ENCODE measurements at places on chromosomes 16 and 17.

GRCh38 chr17:48604770-48605329, at the start of gene HOXB6:
TSS of gene HOXB6 (minus strand) at chr17:48604986. CDS start at chr17:48598150, 6,836 bp downstream.
- DNase-seq, result no peak

GRCh38 chr17:57004944-57005579, 27.1 kb downstream of the SCPEP1 start:
- no peak for DNase-seq

- no peak for DNase-seq
Measured at GRCh38 chr17:66525338-66525737, 222.9 kb downstream of the PRKCA start.

DNA sequence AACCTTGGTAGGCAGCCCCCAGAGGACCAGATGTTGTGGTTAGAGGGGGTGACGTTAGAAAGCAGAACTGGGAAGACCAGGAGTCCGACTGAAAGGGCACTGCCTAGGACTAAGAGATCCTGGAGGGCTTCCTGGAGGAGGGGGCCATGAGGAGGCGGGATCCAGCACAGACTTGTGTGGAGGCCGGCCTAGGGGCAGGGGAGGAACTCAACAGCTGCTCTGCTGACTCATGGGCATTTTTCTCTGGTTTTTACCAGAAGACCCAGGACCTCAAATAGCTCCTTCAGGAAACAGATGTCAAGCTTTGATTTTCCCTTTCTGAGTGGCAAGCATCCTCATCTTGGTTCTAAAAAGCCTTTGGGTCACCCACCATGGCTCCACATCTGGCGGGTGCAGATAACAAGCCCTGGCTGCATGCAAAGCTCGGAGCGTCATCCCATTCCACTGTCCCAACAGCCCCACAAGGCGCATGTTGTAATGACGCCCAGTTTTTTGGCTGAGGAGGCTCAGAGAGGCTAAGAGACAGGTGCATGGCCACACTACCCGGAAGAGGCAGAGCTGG, 29.0 kb downstream of the IL21R start:
- peak; percentile 30 for DNase-seq

GRCh38 chr16:81530296-81530721, 85.7 kb downstream of the CMIP start:
- DNase-seq, result no peak

DNA sequence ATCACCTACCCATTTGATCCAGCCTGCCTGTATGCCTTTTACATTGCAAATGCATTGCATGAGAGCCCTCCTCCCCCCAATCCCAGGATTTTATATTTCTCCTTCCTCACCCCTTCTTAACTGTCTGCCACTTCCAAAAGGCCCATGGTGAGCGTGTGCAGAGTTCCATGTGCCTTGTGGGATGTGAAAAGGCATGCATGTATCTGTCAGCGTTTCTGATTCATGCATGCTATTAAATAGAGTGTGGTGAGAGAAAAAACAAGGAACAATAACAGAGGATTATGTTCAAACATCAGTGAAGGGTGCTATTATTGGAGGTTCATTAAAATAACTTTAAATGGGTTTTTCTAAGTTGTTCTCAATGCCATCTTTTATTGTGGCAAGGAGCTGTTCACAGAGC, 60.9 kb upstream of the CACNG3 start:
- DNase-seq, result no peak

GRCh38 chr16:66910175-66910940, 8.3 kb downstream of the CDH16 start:
- DNase-seq, result no peak

- DNase-seq, result no peak
Measured at GRCh38 chr16:74305978-74306784, 9.6 kb downstream of the PSMD7 start.

- DNase-seq, result no peak
Measured at GRCh38 chr16:81796583-81797346, 17.7 kb downstream of the PLCG2 start.

DNA sequence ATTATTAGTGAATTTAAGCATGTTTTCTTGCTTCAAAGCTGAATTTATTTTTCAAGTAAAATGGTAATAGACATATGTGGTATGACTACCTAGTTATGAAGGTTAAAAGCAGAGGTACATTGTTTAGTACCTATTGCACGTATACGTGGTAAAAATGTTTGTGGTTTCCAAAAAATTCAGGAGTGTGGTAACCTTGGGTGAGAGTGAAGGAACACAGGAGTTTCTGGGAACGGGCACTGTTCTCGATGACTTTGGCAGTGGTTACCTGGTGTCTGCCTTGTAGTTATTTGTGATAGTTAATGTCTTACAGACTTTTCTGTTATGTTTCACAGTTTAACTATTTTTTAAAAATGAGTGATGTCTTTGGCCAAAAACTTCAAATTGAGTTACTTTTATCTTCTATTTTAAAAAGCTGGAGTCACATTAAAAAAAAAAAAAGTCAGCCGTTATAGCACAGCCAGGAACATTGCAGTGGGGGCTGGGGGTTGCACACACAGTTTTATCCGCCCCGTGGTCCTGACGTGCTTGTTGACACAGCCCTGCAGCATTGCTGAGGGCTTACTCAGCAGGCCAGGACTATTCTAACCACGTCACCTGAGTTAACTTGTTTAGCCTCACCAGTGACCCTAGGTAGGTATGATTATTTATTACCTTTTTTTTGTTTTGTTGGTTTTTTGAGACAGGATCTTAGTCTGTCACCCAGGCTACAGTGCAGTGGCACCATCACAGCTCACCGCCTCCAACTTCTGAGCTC, 10.9 kb downstream of the JPT2 start:
- no peak for DNase-seq

- DNase-seq, result no peak
Measured at GRCh38 chr17:5762191-5762590, 177.9 kb upstream of the NLRP1 start.

DNA sequence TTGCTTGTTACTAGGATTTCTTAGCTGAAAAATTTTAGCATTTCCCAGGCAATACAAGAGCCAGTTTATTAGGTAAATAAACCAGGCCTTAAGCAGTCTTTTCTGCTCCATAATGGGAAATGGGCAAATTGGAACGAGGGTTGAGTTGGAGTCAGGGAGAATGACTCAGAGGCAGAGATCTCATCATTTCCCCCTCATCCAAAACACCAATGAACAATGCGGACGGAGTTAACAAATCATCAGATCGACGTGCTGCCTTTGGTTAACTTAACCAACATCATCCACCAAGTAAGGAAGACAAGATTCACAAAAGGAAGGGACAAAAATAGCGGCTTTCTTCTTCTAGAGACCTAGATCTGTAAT, 243.5 kb downstream of the STX8 start:
- no peak for DNase-seq

DNA sequence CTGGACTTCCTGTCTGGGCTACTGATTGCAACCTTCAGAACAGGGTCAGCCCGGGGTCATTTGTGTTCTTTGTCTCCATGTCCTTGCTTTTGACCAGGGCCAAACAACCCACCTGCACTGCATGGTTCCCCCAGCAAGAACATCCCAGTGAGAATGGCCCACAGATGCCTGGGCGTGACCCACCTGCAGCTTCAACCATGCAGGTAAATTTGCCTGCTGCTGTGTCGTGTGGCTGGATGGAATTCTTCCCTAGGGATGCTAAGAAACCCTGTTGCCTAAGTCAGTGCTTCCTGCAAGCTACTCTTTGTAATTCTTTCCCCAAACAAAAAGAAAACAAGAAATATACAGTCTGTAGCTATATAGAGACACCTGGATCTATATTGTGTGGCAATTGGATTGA, 12.5 kb downstream of the CDH13 start:
- no peak for DNase-seq

DNA sequence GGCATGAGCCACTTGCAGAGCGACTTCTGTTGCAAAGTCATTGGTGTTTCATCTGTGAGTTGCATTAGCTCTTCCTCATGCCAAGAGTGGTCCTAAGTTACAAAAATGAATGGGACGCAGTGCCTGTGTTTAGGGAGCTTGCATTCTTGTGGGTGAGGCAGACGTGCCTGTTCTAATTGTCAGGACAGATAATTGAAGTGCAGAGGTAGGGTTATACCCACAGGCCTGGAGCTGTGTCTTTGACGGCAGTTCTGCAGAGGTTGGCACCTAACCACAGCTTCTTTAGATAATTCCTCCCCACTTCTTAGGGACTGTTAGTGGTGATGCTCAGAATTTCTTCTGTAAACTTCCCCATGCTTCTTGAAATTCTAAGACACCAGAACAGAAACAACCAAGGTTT, 307.1 kb downstream of the SNX29 start:
- no peak for DNase-seq

DNA sequence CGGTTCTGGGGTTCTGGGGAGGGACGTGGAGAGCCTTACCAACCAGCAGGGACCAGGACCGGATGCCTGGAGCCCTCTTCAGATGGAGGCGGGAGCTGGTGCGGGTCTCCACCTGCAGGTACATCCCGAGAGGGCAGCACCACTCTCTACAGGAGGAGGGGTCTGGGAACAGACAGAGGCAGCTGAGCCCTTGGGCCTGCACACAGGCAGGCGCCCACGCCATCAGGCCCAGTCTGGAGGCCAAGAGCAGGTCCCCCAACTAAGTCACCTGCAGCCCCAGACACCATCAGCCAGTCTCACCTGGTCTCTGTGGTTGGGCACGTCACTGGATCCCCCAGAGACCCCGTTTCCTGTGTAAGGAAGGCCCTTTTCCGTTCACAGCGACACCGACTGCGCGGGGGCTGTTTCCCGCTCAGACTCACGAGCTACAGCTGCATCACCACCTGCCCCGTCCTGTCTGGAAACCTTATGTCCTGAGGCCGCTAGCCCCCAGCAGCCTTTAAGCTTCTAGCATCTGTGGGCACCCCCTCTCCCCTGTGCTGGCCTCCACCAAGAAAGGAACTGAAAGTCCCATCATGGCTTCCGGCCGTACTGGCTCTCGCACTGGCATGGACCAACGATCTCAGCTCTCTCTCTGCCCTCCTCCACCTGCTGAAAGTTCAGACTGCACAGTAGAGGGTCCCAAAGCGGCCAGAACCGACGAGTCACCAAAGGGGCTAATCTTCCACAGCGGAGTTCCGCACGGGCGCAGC, 1.2 kb downstream of the CYBC1 start:
- DNase-seq, result peak; percentile 81

DNA sequence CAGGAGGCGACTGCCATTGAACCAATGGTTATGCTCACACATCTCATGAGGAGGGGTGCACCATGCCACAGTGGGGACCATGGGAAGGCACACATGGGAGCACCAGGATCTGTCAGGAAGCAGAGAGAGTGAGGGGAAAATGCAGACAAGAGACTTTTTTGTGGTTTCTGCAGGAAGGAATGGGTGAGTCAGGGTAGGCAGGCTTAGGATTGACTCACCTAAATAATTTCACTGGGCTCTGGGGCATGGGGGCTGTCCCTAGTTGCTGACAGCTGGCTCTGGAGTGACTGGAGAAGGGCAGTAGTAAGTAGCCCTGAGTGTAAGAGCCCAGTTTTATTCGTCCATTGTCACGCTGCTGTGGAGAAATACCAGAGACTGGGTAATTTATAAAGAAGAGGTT, 202.4 kb downstream of the AXIN2 start:
- peak; percentile 69 for DNase-seq

DNA sequence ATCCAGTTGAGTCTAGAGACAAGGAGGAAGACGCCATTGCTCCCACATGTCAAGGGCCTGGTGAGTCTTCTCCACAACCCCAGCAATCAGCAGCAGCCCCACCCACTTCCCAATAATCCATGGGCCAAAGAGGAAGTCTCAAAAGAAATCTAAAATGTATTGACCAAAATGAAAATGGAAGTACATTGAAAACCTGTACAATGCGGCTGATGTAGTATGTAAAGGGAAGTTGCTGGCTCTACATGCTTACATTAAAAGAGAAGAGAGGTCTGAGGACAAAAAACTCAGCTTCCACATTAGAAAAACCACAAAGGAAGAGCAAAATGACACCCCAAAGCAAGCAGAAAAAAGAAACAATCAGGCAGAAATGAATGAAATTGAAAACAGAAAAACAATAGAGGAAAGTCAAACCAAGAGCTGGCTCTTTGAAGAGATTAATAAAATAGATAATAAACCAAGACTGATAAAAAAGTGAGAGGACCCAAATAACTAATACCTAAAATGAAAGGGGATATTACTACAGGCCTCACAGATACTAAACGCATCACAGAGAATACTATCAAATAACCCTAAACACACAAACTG, 100.6 kb upstream of the METRNL start:
- DNase-seq, result no peak

DNA sequence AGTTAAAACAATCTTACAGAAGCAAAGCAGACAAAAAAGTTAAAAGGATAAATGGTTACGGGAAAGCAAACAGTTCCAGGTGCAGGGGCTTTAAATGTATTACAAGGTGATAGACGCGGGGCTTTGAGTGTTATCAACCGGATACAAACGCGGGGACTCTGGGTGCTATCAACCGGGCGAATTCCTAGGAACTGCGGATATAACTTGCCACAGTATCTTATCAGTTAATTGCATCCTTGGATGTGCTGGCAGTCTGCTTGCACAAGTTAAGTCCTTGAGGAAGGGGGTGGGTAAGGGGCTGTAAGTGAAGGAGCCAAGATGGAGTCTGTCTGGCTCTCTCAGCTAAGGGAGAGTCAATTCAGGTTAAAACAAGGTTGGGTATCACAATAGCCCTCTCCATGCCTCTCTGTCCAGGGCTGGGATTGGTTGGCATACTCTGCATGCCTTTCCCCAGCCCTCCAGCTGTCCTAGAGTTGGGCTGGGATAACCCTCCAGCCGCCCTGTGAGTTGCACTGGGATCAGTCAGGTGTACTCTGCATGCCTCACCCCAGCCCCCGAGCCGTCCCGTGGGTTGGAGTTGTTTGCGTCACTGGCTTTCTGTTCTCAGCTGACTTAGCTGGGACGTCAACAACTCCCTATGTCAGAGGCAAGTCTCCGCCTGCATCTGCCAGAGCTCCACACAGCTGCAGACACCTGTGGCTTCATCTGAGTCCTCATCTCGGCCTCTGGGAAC, 40.9 kb downstream of the TMEM235 start:
- DNase-seq, result no peak

- no peak for DNase-seq
Measured at GRCh38 chr16:10240854-10241613, 58.8 kb upstream of the GRIN2A start.

DNA sequence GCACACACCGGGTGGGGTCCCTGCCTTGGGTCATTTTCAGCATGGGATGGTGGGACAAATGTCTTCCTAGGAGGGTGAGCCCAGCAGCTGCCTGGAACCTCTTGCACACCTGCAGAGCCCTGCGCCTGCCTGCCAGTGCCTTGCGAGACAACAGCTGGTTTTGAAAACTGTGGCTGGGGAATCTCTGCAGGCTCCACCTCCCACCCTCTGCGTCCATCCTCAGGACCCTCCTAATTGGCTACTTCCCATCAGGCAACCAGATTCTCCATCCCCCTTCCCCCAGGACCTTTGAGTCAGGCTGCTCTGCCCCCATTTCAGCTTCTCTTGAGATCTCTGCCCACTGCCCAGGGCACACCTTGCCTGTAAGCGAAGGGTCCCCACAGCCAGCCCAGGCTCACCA, 26.6 kb downstream of the PEMT start:
- no peak for DNase-seq

DNA sequence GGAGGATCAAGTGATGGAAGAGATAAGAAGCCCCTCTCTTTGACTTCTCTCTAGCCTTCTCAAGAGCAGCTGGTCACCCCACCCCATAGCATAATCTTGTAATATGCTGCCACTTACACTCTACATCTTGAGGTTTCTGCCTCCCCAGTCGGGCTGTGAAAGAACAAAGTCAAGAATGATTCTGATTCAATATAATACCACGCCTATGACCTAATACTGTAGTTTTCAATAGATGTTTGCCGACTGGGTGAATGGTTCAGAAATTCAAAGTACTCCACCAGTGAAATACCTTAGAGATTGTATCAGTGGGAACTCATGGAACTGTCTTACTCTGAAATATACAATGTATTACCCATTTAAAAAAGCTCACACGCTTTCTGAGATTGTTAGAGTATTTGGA, 93.0 kb upstream of the ZFHX3 start:
- DNase-seq, result no peak

GRCh38 chr17:48219617-48220016, 112.1 kb downstream of the SNX11 start:
- no peak for DNase-seq

Measured in activated naive CD4-positive, alpha-beta T cell treated with anti-CD3 and anti-CD28 coated beads, Interleukin-2, amount 50 U/mL, for 72 hours (primary cell).